ENCODE measurements at places on chromosomes 3 and 15.

- DNase-seq, result no peak
Observed at GRCh38 chr15:83570756-83571155, 83.2 kb upstream of the ADAMTSL3 start.

GRCh38 chr3:184140436-184140835 is 5.3 kb downstream of the EIF2B5 start:
- no peak for DNase-seq

- no peak for DNase-seq
Observed at GRCh38 chr3:24340161-24340560, 154.5 kb downstream of the THRB start.

- DNase-seq, result no peak
Observed at GRCh38 chr3:117547956-117548550, 838.5 kb downstream of the TUSC7 start.

- DNase-seq, result no peak
Observed at GRCh38 chr3:195609229-195609628, 25.5 kb upstream of the APOD start.

DNA sequence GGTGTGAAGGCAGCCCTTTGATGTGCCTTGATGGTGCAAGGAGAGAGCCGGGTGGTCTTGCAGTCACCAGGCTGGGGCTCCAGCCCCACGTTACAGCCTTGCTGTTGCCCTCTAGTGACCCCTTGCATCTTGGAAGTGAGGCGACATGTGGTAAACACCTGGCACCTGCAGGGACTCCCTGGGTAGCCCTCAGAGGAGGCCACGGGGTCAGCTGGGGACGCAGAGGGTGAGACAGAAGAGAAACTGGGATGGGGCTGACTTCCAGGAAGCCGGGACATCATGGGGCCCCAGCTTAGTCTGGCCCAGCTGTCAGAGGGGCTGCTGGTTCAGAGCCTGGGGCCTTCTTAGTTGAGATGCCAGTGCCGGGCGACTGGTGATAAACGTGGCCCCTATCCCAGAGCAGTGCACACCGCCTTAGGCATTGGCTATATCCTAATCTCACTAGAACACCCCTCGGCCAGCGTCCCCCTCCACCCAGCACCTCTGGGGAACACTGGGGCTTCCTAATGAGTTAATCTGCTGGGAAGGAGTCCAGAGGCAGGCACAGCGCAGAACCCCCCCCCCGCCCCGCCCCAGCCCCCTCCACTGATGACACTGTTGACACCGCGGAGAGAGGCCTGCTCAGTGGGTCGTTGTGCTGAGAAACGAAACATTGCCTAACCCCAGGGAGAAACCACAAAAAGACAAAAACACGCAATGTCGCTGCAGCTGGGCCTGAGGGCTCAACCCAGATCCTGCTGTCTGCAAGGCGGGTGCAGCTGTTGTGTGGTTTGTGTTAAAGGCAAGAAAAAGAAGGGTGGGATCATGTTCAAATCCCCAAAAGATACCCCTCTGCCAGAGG is 60.5 kb upstream of the KLF13 start:
- DNase-seq, result no peak

DNA sequence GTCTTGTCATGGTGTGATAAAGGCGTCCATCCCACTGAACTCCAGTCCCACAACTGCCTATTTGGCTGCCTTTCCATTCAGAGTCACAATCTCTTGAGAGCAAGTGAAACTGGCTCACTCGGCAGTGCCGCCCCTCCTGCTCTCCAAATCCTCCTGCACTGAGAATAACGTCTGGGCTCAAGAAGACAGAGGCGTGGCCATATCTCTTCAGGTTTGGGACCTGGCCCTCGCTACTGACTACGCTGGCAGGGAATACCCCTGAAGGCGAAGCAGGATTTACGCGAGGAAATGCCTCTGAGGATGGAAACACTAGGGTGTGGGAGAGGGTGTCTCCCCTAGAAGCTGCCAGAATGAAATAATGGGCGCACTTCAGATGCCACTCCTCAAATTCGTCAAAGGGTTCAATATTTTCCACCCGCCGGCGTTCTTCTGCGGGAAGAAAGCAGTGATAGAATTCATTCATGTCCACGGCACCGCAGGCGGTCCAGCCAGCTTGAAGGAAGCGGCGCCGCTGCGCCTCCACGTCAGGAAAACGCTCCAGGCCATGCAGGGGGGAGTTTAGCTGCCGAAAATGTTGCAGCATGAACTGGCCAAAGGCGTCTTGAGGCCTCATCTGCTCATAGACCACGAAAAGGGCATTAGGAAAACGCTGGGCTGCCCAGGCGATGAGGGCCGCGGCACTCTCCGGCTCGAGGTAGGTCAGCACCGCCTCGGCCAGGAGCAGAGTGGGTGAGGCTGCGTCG is 985 bp downstream of the LCMT2 start:
- no peak for DNase-seq

DNA sequence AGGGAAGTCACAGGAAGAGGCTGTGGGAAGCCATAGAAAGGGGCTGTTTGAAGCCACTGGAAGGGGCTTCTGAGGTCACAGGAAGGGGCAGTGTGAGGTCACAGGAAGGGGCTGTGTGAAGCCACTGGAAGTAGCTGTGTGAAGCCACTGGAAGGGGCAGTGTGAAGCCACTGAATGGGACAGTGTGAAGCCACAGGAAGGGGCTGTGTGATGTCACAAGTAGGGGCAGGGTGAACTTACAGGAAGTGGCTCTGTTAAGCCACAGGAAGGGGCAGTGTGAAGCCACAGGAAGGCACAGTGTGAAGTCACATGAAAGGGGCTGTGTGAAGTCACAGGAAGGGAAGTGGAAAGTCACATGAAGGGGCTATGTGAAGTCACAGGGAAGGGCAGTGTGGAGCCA is 33.1 kb downstream of the GASK1A start:
- no peak for DNase-seq

DNA sequence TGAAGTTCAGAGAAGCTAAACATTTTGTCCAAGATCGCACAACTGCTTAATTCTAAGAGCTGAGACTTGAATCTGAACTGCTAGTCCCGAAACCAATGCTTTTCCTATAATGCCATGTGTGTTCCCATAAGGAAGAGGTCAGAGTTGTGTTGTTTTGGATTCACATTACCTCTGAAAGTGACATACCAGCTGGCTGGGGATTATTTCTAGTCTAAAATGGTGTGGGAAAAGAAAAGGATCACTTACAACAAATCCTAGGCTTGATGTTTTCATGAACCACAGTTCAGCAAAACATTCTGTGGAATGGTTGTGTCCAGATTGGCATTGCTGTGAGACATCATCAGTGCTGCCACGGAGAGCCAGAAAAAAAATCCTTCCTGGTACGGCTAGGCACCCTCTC is 35.0 kb upstream of the LRRC3B start:
- DNase-seq, result no peak

DNA sequence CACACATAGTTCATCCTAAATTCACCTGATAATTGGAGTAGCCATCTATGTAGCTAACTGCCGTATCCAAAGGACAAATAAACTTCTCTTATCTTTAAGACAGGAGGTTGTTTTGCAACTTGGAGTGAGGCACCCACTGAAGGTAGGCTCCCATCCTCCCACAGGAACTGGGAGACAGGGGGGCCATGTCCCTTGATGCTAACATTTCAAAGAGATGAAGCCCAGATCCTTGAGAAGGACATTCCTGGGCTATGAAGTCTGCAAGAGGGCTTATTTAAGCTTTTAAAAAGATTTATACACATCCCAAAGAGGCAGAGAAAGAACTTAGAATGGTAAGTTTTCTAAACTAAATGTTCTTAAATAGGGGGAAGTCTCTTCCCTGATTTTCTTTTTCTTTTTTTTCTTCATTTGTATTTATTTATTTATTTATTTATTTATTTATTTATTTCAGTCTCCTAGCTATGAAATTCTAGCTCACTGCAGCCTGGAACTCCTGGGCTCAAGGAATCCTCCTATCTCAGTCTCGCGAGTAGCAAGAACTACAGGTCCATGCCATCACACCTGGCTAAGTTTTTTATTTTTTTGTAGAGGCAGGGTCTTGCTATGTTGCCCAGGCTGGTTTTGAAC is 12.8 kb upstream of the MOBP start:
- no peak for DNase-seq

GRCh38 chr3:149020839-149021252 is 29.5 kb downstream of the GYG1 start:
- DNase-seq, result no peak

DNA sequence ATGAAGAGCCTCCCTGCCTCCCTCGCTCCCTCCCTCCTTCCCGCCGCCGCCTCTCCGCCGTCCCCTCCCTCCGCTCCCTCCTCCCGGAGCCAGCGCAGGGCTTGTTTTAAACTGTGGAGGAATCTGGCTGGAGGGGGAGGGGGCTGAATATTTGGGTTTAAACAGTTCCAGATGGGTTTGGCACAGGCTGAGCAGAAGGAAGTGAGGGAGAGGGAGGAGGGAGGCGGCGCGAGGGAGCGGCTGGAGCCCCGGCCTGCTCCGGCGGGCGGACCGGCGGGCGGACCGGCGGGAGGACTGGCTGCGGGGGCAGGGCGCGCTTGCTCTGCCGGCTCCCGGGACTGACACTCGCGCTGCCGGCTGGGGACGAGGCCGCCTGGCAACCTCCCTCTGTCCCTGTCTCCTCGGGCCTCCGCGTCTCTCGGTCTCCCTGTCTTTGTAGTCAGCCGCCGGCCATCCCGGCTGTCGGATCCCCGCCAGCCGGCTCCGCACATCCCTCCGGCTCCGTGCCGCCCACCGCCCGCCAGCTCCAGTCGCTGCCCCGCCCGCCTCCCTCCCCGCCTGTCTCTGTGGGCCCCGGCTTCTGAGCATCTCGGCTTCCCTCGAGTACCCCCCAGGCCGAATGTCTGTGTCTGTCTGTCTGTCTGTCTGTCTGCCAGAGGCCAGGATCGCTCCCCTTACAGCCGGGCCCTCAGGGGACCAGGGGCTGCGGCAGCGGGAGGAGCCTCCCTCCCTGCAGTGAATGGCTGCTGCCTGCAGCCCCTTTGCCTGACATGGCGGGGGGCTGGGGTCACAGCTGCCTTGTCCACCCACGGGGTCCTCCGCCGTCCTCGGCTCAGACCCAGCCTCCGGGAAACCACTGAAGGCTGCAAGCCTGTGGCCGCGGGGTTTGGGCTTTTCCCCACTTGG is 7.6 kb downstream of the EPHB3 start:
- DNase-seq, result peak; percentile 31

GRCh38 chr3:184874709-184875644 is 63.0 kb downstream of the VPS8 start:
- DNase-seq, result no peak

GRCh38 chr3:41424543-41425300 is 225.4 kb downstream of the CTNNB1 start:
- no peak for DNase-seq

DNA sequence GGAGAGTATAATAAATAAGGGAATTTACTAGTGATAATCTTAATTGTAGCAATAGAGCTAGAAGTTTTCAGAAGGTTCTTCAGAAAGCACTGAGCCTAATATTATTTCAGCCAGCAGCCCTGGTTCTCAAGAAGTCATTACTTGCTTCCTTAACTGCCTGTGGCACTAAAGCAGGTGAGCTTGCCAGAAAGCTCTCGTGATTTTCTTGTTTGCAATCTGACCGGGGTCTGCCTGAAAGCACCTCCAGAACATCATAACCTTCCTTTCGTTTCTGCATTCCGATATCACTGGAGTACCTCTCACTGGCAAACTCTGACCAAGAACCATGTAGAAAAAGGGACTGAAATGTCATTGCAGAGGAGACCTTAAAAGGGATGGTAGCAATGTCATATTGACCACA is 510.3 kb downstream of the ZIC1 start:
- no peak for DNase-seq

DNA sequence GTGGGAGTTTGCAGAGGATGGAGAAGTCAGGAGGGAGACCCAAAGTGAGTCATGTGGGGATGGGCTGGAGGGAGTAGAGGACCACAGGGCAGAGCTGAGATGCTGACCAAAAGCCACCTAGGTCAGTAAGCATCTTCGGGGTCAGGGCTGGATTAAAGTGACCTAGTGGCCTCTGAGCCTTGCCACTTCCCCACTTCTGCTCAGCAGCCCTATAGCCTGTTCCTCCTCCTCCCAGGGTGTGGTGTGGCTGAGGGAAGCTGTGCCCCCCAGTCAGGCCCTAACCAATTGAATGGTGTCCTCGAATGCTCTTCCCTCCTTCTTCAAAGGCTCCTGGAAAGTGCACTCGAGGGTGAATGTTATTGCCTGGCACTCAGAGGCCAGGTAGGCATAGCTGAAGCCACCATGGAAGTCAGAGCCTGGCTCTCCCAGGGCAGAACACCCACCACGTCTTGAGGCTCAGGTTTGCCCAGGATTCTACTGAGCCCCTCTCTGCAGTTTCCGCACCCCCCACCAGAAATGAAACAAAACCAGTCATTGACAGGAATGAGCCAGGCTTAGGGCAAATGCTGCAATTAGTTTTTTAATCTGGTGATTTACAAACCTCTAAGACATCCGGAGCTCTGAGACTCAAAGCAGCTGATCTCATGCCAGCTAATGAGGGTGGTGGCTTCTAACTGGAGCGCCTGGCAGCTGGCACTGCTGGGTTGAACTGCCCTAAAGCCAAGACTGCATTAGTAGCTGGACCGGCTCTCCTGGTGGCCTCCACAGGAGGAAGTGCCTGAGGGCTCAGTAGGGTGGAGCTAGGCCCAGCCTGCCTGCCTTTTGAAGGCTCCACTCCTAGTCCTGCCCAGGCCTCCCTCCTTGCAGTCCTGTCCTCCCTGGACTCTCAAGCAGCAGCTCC is 26.0 kb upstream of the VIPR1 start:
- no peak for DNase-seq

DNA sequence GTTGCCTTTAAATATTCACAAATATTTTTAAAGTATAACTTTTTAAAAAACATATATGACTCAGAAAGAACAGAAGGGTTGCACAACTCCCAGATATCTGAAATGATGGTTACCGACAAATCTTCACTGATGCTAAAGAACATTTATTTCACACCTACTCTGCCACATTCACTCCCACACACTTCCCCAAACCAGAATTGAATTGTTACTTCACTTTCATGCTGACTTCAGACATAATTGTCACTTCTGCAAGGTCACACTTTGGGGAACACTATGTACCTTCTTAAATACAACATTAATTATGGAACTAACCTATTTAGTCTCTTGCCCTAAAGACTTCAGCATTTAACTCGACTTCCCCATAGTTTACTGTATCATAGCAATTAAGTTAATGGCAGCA is 795.1 kb downstream of the FHIT start:
- no peak for DNase-seq

DNA sequence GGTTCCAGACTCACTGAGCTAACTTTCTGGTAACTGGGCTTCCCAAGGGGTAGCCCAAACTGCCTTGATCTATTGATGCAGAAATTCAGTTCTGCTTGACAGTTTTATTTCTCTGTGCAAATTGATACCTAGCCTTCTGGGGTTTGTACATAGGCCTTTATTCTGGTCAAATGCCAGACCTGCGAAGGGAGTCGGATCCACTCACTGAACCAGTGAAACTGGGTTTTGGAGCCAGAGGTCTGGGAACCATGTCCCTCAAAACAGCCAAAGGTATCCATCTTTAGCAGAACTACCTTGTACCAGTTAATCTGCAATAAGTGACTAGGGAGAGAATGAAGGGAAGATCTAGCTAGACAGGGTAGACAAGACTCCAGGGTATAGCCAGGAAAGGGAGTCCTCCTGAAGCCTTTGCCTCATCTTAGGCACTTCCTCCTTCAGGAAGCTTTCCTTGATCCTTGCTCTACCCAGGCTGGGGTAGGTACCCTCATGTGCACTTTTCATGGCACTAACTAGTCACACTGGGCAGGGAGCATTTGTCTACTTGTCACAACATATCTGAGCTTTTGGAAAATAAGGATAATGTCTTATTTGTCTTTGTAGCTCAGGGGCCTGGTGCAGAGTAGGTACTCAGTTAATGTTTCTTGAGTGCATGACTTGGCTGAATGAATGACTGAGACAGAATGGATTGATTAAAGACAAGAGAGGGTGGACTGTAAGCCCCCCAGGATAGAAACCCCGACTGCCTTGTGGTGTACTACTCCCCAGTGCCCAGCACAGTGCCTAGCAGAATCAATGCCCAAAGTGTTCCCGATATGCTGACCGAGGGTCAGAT is 1.4 kb upstream of the SNX33 start:
- no peak for DNase-seq

Measured in esophagus squamous epithelium (tissue), 5 donors.